ENCODE measurements at places on chromosomes 3 and 15.

GRCh38 chr15:44516436-44516835 lies 20.5 kb upstream of the EIF3J start:
- DNase-seq, result no peak

DNA sequence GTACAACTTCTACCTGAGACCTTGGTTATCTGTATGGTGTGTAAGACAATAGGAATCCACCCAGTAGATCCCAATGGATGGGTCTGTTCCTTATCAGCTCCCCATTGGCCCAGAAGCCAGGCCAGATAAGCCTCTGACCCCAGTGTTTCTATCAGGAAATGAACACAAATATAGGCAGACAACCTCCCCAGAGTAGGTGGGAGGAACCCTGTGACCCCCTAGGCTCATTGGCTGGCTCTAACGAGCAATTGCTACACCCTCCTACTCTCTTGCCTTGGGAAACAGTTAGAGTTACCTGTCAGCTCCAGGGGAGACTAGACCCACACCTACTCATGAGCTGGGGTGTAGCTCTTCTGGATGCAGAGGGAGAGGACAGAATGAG lies 299.9 kb downstream of the UACA start:
- no peak for DNase-seq

DNA sequence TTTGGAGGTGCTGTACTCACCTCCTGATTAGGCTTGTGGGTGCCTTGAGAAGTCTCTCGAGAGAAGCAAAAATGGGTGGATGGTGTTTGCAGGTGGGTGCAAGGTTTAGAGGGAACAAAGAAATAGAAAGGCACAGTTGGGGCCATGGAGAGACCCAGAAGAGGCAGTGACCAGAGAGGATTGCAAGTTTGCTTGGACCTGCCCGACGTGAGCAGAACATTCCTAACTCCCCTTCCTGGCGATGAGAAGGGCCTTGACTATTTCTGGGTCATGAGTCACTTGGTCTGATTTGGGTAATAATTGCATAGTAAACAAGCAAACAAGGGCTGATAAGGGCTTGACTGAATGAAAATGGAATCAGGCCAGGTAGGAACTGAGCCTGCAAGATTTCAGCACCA lies 7.0 kb upstream of the CTSH start:
- DNase-seq, result no peak

GRCh38 chr3:53354945-53355498 lies 7.7 kb upstream of the DCP1A start:
- no peak for DNase-seq

GRCh38 chr3:61061092-61061723 lies 190.0 kb downstream of the FHIT start:
- DNase-seq, result no peak

DNA sequence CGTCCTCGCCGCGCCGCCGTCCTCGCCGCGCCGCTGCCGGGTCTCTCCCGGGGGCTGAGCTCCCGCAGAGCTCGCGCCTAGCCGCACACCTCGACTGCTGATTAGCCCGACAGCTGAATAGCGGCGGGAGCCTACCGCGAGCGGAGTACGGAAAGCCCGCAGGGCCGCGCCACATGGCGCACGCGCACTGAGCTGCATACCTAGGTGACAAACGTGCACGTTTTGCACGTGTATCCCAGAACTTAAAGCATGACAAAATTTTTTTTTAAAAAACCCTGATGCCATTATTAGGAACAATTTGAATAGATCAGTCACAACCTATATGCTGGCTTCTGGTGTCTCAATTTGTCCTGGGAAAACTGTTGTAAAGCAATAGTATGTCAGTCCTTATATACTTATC lies at the start of gene GOLGA8A:
Gene GOLGA8A, minus strand, starts transcription at position 122 of the 400 bp plus-strand sequence. CDS start 48,117 bp downstream, outside the sequence.
- DNase-seq, result peak; percentile 80

Data from activated T-cell treated with anti-CD3 and anti-CD28 coated beads for 1 hour (primary cell).